ENCODE measurements at places on chromosomes 12 and 14.

DNA sequence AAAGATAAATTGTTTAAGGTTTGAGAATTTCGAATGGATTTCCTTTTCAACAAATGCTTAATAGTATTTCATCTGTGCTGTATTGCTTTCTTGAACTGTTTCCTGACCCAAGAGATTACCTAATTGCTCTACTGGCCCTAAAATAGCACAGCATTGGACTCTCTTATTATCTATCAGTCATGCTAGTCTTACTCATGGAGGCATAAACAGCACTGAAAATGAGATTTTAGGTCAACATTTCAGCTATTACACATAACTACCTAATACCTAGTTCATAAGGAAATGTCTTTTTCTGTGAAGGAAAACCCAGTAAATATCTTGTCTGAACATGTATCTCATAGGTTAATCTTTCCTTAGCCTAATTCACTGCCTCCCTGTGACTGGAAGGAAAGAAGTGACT is 4.3 kb upstream of the ABCD2 start:
- DNase-seq, result no peak

DNA sequence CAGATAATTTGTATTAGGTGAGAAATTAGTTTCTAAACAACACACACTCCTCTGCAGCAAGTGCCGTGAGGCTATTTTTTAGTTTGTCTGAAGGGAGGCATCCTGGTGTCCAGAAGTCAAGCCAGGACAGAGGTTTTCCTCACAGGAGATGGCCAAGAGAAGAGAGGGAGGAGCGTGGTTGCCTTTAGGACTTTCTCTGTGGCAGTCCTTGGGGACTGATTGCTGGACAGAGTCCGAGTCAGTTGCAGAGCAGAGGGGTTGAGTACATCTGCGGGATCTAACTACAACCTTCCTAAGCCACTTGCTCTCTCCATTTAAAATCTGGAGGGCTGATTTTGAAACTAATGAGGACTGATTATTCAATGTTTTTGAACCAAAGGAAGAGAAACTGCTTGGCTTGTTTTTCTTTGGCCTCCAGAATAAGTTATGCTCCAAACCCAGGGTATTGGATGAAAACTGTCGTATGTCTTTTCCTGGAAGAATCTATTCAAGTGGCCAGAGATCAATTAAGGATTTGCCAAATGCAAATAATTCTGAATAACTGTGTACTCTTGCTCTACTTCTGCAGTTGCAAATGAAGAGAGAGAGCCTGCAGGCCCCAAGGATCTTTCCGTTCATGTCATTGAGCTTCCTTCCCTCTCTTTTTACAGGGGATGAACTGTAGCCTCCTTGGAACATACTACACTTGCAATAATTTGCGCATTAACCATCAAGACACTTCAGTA is 1.2 kb downstream of the SLCO1C1 start:
- no peak for DNase-seq

- no peak for DNase-seq
These were observed 35.9 kb upstream of the PWP1 start for GRCh38 chr12:107649661-107650061.

GRCh38 chr14:23137192-23137812 is 18.2 kb upstream of the CEBPE start:
- no peak for DNase-seq

DNA sequence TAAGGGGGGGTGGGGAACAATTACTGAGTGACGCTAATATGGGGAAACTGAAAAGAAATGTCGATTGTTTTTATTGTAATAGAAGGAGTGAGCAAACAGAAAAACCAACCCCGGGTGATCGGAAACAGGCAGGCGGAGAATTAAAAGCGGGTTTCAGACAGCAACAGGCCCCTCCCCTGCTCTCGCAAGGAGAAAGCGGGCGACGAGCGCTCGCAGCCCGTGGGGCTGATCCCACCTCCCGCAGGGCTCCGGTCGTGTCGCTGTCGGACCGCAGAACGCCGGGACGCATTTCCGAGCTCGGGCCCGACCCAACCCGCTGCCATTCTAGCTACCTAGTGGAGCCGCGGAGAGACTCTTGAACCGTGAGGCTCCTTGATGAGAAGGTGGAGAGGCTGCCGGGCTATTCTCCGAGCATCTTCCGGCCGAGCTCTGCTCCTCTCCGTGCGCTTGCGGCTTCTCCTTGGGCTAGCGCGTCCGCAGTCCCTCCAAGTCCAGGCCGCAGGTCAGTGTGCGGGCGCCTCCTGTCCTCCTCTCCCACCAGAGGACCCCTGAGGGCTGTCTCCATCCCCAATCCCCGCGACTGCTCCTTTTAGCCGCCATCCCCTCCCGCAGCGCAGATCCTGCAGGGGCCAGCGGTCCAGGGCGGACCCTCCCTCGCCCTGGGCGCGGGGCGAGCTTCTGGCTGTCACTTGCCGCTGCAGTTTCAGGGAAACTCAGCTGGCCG is 4.1 kb upstream of the PAX9 start:
- no peak for DNase-seq

DNA sequence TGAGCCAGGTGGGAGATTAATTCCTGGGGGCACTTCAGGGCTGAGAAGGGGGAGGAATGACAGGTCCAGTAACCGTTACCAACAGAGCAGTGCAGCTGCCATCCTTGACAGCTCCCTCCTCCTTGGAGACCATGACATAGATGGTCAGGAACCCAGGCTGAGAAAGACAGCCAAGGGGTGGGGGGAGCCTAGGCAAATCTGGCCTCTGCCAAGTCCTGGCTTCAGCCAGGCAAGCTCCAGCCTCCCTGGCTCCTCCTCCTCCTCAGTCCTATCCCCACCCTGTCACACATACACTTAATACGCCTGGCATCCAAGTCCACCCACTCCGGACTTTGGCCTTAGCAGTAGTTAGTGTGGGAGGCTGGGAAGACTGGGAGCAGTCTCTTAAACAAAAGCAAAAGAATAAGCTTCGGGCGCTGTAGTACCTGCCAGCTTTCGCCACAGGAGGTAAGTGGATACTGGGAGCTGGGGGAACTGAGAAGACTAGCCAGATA is at the start of gene RDH5:
Gene RDH5, plus strand, starts transcription at position 323 of the 494 bp plus-strand sequence. CDS start 792 bp downstream, outside the sequence.
- DNase-seq, result no peak

DNA sequence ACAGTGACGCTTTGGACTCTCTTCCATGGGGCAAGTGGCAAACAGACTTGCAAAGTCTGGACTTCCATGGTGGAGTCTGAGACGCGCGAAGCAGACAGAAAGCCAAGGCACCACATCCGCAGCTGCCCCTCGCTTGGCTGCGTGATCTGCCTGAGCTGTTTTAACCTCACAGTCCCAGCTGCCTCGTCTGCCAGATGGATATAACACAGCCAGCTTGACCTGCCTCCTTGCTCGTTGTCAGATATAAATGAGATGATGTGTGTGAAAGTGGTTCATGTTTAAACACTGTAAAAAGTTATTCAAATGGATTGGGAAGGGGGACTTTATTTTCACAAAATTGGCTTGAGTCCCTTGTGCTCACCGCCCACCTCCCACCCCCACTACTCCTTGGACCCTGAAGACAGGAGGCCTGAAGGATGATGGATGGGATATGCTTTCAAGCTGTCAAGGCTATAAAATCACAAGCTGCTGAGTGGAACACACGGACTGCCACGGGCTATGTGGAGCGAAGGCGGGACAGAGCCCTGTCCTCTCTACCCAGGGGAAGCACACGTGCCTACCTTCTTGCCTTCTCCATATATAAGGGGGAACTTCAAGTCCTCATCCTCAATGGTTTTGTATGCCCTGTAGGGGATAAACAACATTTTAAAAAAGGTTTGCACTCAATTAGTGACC is 226.9 kb downstream of the MON2 start:
- DNase-seq, result no peak

DNA sequence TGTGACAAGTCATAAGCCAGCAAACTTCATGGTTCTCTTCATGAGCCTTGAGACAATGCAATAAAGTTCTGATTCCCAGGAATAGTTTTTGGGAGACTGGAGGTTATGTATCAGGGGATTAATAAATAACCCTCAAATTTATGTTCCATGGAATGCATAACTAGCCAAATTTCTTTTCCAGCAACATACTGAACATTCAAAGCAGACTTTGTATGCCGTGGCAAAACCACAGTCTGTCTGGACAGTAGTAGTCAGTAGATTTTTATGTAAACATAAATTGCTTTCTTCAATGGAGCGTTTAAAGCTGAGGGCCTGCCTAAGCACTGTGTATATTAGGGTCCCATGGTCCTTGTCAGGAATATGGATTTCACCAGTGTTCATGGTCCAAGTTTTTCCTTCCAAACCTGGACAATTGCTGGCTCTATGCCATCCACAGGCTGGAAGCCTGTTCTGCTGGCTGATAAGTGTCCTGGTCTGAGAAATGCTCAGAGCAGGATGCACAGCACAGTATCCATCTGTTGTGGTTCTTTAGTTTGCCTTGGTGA is 144.9 kb downstream of the SRGAP1 start:
- no peak for DNase-seq

DNA sequence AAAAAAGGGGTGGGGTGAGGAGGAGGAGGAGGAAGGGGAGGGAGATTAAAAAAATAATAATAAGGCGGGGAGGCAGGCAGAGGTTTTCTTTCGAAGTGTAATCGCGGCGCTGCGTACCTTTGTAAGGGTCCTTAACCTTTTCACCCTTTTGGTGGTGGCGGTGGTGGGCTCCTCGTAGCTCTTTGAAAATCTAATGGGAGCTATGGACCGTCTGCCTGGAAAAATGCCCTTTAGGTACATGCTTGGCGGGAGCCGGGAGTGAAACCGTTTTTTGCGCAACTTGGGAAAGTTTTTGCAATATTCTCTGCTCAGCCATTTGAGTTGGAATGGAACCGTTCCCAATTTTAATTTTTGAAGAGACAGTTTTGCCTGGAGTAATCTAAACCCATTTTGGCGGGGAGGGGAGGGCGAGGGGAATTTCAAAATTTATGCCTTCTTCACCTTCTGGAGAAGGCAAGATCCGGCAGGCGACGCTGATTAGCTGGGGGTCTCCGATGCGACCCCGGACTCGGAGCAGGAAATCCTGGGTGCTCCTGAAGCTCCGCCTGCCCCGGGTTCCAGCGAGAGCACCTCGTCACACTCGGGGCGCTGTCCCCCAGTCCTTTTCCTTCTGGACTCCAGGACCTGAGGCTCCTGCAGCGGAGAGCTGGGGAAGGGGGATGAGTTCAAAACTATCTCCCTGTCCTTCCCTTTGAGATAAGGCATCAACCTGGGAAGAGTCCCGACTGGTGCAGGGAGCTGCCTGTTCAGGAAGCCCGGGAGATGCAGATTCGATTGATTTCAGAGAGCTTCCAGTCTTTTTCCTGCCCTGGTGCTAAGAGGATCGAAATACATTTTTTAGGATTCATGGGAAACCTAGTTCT is 74.6 kb upstream of the TBX5 start:
- DNase-seq, result no peak

DNA sequence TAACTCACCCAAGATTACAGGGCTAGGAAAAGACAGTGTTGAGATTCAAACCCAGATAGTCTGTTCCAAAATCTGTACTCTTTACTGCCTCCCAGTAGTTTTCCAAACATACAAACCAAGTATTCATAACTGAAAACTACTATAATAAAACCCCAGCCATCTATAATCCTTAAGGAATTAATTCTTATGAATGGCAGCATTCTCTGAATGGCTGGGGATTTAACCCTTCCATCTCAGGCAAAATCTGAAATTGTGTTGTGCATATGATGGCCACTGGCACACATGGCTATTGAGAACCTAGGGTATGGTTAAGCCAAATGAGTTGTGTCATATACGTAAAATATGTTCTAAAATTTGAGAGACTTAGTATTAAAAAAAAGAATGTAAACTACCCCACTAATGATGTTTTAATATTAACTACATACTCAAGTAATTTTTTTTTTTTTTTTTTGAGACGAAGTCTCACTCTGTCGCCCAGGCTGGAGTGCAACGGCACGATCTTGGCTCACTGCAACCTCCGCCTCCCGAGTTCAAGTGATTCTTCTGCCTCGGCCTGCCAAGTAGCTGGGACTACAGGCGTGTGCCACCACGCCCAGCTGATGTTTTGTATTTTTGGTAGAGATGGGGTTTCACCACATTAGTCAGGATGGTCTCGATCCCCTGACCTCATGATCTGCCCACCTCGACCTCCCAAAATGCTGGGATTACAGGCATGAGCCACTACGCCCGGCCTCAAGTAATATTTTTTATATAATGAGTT is 16.7 kb downstream of the PPP1R13B start:
- no peak for DNase-seq

GRCh38 chr12:56007564-56008559 is 10.8 kb downstream of the SUOX start:
- DNase-seq, result no peak

DNA sequence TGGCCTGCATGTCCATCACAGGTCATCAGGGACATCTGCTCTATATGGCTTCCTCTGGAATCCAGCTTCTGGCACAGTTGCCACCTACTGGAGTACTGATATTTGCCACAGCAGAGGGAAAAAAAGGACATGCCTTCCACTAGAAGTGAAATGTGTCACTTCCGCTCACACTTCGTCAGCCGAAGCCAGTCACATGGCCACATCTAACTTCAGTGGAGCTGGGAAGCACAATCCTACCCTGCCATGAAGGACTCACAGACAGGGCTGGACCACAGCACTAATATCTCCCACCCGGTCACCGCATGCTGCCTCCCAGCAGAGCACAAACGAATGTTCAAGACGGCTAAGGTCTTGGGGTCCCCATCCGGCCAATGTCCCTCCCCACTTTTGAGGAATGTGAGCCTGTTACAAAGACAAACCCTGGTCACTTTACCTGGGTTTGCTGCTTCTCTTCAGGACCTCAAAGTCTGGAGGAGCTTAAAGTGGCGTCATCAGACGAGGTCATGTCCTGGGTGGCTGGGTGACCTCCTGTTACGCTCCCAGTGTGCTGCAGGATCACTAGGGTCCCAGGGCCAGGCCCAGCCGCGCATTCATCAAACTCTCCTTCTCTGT is 98.6 kb downstream of the GCH1 start:
- DNase-seq, result no peak

DNA sequence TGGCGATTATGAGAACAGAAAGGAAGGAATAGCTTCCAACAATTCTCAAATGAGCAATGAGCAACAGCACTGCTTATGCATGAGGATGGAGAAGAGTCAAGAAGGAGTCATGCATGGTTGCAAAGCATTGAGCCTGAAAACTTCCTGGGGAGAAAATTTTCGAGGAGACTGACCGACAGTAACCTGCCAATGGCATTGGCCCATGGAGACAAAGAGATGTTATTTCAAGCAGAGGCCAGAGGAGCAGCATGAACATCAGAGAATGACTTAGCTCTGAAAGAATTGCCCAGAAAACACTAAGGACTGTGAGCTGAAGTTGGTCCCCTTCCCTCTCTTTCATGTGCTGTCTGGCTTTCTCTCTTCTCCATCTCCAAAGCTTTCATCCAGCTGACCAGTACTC is 343.4 kb downstream of the ADAMTS20 start:
- DNase-seq, result no peak

DNA sequence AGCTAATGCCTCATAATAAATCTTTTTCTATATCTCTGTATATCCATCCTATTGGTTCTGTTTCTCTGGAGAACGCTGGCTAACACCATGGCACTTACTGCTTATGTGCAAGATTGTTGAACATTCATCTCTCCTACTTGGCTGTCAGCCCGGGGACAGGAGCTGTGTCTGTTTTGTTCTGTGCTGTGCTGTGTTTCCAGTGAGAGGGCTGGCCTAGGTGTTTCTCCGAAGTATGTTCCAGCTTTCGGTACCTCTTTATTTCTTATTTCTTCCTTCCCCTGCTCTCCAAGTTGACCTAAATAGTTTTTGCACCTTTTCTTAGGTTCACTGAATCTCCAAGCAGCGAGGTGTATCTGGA is 18.8 kb upstream of the NR4A1 start:
- DNase-seq, result no peak
